ENCODE measurements at places on chromosomes 6 and 20.

DNA sequence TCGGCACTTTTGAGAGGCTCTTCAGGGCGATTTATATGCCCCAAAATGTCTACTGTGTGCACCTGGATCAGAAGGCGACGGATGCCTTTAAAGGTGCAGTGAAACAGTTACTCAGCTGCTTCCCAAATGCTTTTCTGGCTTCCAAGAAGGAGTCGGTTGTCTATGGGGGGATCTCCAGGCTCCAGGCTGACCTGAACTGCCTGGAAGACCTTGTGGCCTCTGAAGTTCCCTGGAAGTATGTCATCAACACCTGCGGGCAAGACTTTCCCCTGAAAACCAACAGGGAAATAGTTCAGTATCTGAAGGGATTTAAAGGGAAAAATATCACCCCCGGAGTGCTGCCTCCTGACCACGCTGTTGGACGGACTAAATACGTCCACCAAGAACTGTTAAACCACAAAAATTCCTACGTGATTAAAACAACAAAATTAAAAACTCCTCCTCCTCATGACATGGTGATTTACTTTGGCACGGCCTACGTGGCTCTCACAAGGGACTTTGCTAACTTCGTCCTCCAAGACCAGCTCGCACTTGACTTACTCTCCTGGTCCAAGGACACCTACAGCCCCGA, 8.2 kb downstream of the GCNT2 start:
- no peak for DNase-seq

DNA sequence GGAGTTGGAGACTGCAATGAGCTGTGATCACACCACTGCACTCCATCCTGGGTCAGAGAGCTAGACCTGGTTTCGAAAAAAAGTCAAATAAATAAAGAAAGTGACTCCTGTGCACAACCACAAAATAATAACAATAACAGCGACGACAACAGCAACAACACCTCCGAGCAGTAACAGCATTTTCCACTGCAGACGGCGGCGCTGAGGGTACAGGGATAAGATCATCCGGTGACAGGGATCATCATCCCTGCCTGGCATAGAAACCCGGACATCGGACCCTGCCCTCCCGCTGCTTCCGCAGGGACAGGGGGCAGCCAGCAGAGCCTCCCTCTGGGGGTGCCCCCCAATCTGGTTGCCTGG, 11.5 kb downstream of the SRXN1 start:
- DNase-seq: no peak

DNA sequence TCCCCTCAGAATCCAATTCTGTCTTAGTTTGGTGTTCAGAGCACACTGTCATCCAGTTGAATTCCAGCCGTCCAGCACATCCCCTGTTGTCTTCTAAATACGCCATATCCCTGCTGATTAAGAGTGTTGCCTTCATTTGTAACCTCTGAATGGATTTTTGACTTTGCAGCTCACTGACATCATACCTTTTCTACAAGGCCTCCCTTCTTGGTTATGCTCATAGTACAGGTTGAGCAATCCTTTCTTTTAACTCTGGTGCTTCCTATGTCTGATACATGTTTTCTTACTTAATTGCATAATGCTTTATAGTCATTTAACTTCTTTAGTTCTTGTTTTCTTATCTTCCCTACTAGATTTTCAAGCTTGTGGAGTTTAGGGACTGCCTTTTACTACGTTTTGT, 36.4 kb downstream of the XRN2 start:
- no peak for DNase-seq

GRCh38 chr6:84908304-84908904, 144.0 kb upstream of the TBX18 start:
- no peak for DNase-seq

DNA sequence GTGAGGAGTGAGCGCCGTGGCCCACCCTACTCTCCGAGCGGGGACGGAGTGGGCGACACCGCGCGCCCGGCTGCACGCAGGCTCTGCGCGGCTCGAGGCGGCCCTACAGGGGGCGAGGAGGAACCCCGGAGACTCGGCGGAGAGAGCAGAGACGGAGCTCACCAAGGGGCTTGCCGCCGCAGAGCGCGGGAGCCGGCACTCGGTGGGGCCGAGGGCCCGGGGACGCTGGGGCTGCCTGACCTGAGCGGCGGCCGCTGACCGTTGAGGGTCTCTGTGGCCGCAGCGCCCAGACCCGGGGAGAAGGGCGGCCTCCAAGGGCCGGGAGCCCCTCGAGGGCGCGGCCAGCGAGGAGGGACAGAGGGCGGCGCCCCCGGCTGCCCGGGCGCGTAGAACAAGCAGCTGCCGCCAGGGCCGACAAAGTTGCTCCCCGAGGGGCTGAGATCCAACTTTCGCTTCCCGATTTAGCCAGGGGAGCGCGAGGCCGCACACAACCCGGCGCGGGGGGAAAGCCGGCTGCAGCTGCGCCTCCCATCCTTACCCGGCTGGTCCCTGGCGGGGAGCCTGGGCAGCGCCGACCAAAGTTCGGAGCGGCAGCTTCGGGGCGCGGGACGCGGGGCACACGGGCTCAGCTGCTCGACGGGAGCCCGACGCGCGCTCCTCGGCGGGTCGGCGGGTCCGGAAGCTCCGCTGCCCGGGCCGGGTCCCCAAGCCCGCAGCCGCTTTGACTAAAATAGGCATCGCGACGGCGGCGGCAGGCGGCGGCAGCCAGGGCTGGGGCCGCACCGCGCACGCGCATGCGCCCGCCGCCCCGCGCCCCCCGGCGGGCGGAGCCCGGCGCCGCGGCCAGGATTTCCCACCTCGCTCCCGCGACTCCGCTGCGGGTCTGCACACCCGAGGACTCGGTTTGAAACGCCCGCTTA, 43.1 kb downstream of the POPDC3 start:
- peak; percentile 15 for DNase-seq

Measured in T-cell (primary cell).